ENCODE measurements at places on chromosomes 1 and 21. TPM values are rescaled to one million over a fixed set of nuclear protein-coding genes. Genes with fewer than 3 reads are reported as not detected.

DNA sequence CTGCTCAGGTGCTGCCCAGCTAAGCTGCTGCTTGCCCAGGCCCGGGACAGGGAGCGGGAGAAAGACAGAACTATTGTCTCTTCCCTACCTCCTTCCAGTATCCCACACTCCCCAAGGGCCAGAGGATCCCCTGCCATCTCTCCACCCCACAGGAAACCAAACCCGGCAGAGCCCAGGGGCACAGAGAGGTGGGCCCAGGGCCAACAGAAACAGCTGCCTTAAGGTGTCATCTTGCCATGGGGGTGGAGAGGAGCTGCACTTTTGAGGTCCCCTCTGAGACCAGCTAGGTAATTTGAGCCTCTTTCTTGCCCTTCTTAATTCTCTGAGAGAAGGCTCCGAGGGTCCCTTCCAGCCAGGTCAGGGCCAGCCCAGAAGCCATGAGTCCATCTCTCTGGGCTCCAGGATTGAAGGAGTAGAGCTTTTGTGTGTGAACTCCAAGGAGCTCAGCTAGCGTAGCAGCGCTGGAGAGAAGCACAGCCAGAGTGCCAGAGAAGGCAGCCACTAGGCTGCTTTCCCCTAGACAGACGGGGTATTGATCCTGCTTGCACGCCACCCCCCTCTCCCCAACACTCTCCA is 9.7 kb upstream of the GPR61 start:
- no peak overlapping the region for H3K27ac ChIP-seq
- no peaks in the 10 kb centered on the region for H3K36me3 ChIP-seq
- H3K27me3 ChIP-seq, result peaks cover 10% of the 10 kb centered on the region
- no peak overlapping the region for H3K4me3 ChIP-seq
- DNase-seq, result no peak

DNA sequence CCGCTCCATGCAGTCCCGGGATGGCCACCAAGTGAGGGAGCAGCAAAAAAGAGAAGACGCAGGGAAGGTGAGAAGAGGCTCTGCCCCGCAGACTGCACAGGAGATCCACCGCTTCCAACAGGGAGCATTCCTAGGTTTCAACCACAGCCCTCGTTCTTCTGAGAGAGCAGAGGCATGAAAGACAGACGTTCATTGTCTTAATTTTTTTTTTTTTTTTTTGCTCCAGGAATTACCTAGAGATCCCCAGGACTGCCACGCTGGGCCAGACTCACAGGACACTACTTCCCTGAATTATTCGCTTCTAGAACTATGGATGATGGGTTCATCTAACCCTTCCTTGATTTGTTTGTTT is 33.2 kb upstream of the VASH2 start:
- H3K27me3 ChIP-seq, result peaks cover 18% of the 10 kb centered on the region
- no peaks in the 10 kb centered on the region for H3K36me3 ChIP-seq
- no peaks in the 10 kb centered on the region for H3K4me1 ChIP-seq
- H3K27ac ChIP-seq, result no peak overlapping the region
- DNase-seq, result no peak

GRCh38 chr1:178010674-178011464 is 41.0 kb upstream of the SEC16B start:
- DNase-seq, result no peak
- no peak overlapping the region for H3K27ac ChIP-seq
- H3K36me3 ChIP-seq, result no peaks in the 10 kb centered on the region
- no peaks in the 10 kb centered on the region for H3K4me1 ChIP-seq

The KRTAP21-2 gene
- not detected for total RNA-seq

The CEPT1 gene
- total RNA-seq, result 32.5 TPM

- no peak overlapping the region for H3K27ac ChIP-seq
- H3K4me1 ChIP-seq, result peaks cover 22% of the 10 kb centered on the region
- H3K36me3 ChIP-seq, result peaks cover 18% of the 10 kb centered on the region
- no peak for DNase-seq
- no peak overlapping the region for H3K4me3 ChIP-seq
- H3K27me3 ChIP-seq, result no peaks in the 10 kb centered on the region
Measured at GRCh38 chr1:225777058-225777582, 506 bp upstream of the SRP9 start.

- H3K27ac ChIP-seq, result no peak overlapping the region
- peaks cover 19% of the 10 kb centered on the region for H3K4me1 ChIP-seq
- H3K27me3 ChIP-seq, result peaks cover 44% of the 10 kb centered on the region
Measured at GRCh38 chr1:158249646-158250045, 4.6 kb upstream of the CD1A start.

DNA sequence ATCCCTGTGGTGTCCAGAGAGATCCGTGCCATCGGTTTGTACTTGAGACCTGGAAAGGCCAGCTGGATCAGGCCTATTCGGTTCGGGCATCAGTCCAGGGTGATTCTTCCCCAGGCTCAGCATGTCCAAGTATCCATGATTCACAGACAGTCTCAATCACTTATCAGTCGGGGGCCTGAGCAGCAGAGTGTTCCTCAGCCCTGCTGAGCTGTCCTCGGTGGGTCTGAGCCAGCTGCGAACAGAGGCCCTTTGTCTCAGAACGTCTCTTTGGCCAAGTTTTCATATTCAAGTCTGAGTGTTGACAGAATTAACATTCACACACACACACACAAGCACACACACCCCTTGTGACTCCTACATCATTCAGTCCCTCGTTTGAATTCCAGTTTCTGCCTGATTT is 33.4 kb upstream of the OSBPL9 start:
- H3K4me1 ChIP-seq, result peaks cover 6% of the 10 kb centered on the region
- no peaks in the 10 kb centered on the region for H3K36me3 ChIP-seq
- DNase-seq, result no peak
- no peaks in the 10 kb centered on the region for H3K27me3 ChIP-seq
- H3K4me3 ChIP-seq, result no peak overlapping the region

- H3K36me3 ChIP-seq, result no peaks in the 10 kb centered on the region
- H3K4me1 ChIP-seq, result peaks cover 56% of the 10 kb centered on the region
- DNase-seq, result no peak
- H3K4me3 ChIP-seq, result peak overlapping the region; percentile 13
- H3K27me3 ChIP-seq, result peaks cover 59% of the 10 kb centered on the region
- H3K27ac ChIP-seq, result no peak overlapping the region
Measured at GRCh38 chr1:155079210-155079486, 511 bp downstream of the EFNA3 start.

- H3K27ac ChIP-seq, result no peak overlapping the region
- H3K4me1 ChIP-seq, result no peaks in the 10 kb centered on the region
- no peak overlapping the region for H3K4me3 ChIP-seq
- no peaks in the 10 kb centered on the region for H3K36me3 ChIP-seq
Measured at GRCh38 chr1:185825556-185825955, 91.4 kb downstream of the HMCN1 start.

The HPDL gene
- 5.6 TPM for total RNA-seq

DNA sequence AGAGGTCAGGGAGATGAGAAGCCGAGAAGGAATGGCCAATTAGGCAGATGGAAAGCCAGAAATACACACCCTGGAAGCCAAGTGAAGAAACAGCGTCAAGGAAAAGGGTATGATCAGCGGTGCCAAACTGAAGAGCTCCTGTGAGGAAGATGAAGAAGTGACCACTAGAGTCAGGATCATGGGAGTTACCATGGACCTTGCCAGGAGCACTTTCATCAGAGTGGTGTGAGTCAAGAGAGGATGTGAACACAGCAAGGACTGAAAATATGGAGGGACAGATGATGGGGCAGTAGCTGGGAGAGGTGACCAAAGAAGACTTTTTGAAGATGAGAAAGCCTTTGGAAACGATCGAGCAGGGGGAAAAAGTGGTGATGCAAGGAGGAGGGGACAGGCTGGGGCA is 50.4 kb downstream of the CD34 start:
- H3K4me1 ChIP-seq, result peaks cover 61% of the 10 kb centered on the region
- H3K36me3 ChIP-seq, result peaks cover 54% of the 10 kb centered on the region
- H3K27me3 ChIP-seq, result no peaks in the 10 kb centered on the region
- no peak for DNase-seq
- H3K27ac ChIP-seq, result no peak overlapping the region
- no peak overlapping the region for H3K4me3 ChIP-seq

All from activated CD4-positive, alpha-beta memory T cell treated with anti-CD3 and anti-CD28 coated beads, Interleukin-2, amount 10 ng/mL, durations not matched to agents 7 days and 5 days (primary cell).